ENCODE measurements at places on chromosomes 2 and 18.

DNA sequence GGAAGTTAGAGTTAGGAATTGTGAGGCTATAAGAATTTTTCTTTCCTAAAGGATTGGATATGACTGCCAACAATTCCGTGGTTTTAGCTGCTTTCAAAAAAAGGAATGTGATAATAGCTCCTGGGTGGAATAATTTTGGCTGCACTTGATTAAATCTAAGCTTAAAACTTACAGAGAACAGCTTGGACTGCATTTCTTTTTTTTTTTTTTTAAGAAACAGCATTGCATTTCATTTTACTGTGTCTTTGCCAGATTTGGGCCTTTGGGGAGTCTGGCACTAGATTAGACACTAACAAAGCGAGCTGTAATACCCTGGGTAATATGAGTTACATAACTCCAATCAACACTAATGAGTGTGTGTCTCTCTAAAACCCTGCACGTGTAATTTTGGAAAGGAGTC lies 37.8 kb upstream of the ZNF397 start:
- H3K36me3 ChIP-seq = peaks cover 14% of the 10 kb centered on the region
- peak overlapping the region; percentile 38 for H3K27ac ChIP-seq
- no peaks in the 10 kb centered on the region for H3K27me3 ChIP-seq
- peaks cover 11% of the 10 kb centered on the region for H3K4me1 ChIP-seq
- H3K4me3 ChIP-seq = no peak overlapping the region

GRCh38 chr2:85605406-85606115 lies 3.1 kb upstream of the TMEM150A start:
- no peak for DNase-seq
- no peaks in the 10 kb centered on the region for H3K36me3 ChIP-seq
- H3K4me1 ChIP-seq = peaks cover 8% of the 10 kb centered on the region
- H3K27me3 ChIP-seq = peaks cover 6% of the 10 kb centered on the region
- peak overlapping the region; percentile 2 for H3K4me3 ChIP-seq
- H3K27ac ChIP-seq = peak overlapping the region; percentile 8

DNA sequence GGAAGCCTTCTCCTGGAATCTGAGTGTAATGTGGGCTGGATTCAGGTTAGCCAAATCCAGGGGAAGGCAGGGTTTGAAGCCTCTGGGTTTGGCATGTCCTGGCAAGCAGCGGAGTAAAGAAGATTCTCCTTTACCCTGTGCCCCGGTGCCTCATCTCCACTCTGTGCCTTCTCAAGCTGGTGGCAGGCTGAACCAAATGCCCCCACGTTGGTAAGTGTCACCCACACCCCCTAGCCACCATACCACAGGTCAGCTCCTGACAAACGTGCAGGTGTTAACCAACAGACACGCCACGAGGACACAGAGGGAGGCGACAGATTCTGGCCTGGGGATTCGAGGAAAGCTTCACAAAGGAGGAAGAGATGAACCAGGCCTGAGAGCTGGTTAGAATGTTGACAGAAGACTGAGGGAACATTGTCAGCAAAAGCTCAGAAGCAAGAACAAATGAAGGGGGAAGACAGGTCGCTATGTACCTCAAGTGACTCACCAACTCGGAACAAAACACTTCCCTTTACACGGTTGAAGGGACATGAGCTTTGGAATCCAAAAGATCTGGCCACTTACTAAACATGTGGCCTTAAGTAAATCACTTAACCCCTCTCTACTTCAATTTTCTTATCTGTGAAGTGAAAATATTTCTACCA lies 85.2 kb upstream of the LCLAT1 start:
- H3K36me3 ChIP-seq = no peaks in the 10 kb centered on the region
- H3K4me1 ChIP-seq = peaks cover 20% of the 10 kb centered on the region
- no peak overlapping the region for H3K27ac ChIP-seq
- no peak for DNase-seq

GRCh38 chr2:73982140-73982617 lies 2.5 kb upstream of the TET3 start:
- no peak overlapping the region for H3K27ac ChIP-seq
- H3K36me3 ChIP-seq = peaks cover 4% of the 10 kb centered on the region
- DNase-seq = no peak
- peak overlapping the region; percentile 91 for H3K4me3 ChIP-seq
- H3K27me3 ChIP-seq = peaks cover 19% of the 10 kb centered on the region

- no peaks in the 10 kb centered on the region for H3K36me3 ChIP-seq
- no peaks in the 10 kb centered on the region for H3K4me1 ChIP-seq
- no peak for DNase-seq
- H3K27me3 ChIP-seq = no peaks in the 10 kb centered on the region
Measured at GRCh38 chr2:37098416-37099118, 14.2 kb downstream of the GPATCH11 start.

Measured in glutamatergic neuron (in vitro differentiated cells).